MCF 10A (cell line): ENCODE measurements at places on chromosomes 6 and 20. TPM values are rescaled to one million over a fixed set of nuclear protein-coding genes. Genes with fewer than 3 reads are reported as not detected.

GRCh38 chr20:23029324-23029723, 5.8 kb upstream of the SSTR4 start:
- no peak for DNase-seq

DNA sequence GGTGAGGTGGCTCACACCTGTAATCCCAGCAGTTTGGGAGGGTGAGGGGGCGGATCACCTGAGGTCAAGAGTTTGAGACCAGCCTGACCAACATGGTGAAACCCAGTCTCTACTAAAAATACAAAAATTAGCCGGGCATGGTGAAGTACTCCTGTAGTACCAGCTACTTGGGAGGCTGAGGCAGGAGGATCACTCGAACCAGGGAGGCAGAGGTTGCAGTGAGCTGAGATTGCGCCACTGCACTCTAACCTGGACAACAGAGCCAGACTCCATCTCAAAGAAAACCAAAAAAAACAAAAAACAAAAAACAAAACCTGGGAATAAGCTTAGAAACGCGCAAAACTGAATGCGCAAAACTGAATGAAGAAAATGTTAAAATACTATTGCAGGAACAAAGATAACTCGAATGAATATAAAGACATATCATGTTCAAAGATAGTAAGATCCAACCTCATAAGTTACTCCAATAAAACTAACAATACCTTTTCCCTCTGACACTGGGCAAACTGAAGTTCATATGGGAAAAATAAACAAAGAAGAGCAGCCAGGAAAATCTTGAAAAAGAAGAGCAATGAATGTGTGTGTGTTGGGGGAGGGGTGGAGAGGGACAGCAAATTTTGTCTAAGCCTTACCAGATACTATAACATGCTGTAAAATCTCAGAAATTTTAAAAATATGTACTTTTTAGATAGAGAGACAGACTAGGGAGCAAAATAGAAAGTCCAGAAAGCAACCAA, 101.0 kb upstream of the BEND3 start:
- no peak for DNase-seq

GRCh38 chr20:32232326-32232886, 24.7 kb downstream of the POFUT1 start:
- DNase-seq = no peak

- no peak for DNase-seq
Observed at GRCh38 chr6:160348223-160349019, at the start of gene SLC22A3. SLC22A3 (plus strand) TSS chr6:160348378; CDS start chr6:160348420, 42 bp downstream.

Gene OR2B6
- not detected in 2 replicates for total RNA-seq

Gene BPIFB2
- total RNA-seq = not detected in 2 replicates
